ENCODE measurements at places on chromosomes 3 and 15.

- no peak for DNase-seq
Measured at GRCh38 chr3:177201700-177202397, 4.6 kb upstream of the TBL1XR1 start.

DNA sequence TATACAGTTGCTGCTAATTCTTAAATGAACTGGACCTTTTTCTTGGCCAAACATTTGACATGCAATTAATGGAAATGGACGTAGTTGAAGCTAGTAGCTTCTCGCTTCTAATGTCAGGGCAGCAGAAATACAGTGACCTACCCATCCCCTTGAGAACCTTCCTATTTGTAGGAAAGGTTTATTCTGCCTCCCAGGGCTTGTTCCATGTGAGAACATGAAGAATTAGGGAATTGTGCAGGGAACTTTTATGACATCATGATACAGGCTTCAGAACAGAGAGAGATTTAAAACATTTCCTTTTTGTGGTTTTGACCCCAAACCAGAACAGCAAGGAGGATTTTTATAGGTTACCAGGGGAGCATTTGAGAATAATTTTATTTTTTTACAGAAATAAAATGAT lies 406.6 kb upstream of the PPP2R3A start:
- no peak for DNase-seq

GRCh38 chr3:78794431-78794830 lies 973.4 kb downstream of the ROBO1 start:
- peak; percentile 34 for DNase-seq

- DNase-seq, result no peak
Measured at GRCh38 chr3:32709346-32709745, 24.4 kb downstream of the CNOT10 start.

DNA sequence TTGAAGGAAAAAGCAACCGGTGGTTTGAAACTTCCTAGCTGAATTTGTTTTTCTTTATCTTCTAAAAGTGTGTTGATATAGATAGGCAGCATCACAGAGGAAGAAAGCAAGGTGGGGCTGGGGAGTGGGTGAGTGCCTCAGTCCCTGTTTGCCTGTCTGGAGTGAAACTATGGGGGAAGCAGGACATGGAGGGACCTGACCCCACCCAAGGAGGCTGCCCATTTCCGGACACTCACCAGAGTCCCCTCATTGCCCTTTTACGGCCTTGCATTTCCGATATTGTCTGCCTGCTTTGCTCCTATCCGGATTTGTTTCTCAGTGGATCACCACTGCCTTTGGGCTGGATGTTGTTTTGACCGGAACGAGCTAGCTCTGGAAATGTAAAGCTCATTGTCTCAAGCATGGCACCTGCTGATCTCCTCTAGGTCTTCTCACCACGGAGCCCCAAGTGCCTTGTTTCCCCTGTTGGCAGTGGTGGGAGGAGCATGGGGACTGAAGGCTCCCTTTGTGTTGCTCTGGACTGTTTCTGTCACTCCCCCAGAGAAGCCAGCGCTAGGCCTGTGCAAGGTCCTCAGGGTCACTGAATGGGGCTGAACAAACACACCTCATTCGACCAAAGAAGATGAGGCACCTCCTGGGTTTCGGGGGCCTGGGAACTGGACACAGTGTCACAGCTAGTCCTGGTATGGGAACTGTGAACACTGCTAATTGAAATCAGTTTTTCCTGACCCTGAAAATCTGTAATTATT lies 7.0 kb downstream of the CLDN11 start:
- DNase-seq, result no peak

DNA sequence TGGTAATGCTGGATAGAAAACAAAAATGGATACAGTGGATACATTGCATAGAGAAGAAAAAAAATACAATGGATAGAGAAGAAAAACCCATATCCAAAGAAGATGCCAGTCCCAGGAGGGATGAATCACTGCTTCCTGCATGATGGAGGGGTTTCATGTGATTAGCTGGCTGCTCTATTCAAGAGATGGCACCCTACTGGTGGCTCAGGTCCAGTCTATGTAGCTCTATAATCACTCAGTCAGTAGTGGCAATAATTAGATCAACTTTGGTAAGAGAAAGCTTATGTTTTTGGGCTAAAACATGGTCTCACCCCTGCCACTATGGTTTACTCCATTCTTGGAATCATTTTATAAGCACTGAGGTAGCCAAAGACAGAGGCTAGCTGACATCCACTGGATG lies 33.7 kb upstream of the NOX5 start:
- peak; percentile 56 for DNase-seq

DNA sequence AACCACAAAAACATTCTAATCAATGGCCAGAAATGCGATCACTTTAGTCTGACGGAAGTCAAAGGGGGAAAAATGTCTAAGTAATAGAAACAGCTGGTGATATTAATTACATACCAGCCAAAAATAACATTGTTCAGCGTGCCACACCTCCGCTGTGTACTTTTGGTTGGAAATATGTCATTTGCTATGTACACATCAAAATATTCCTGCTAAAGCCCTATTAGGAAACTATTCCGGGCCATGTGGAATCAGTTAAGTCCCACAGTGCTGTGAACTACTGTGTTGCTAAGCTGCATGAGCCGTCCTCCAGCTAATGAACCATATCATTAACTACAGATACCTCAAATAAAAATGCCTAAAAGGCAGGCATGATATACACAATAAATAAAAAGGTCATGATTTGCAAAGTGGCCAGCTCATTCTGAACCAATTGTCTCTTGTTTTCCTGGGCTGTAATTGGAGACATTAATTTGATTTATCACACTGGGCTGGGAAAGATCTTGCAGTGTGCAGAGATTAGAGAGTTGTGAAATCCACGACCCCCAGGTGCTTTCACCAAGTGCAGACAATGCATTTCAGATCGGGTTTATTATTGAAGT lies 200.5 kb upstream of the LRTM1 start:
- DNase-seq, result peak; percentile 1

DNA sequence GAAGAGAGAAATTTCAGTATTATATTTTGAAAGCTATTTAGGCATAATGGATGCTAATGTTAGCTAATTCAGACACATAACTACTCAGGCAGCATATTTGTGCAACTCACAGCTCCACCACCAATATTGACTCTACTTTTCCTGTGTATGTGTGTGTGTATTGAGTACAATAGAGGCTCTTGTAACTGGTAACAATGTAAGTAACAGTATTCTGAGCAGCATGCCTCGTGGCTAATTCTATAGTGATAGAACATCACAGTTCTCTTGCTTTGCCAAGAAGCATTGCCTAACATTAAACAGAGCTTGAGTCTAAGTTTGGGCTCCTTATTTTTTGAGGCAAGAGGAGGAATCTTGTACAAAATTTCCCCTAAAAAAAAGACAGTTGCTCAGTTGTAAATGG lies 98.6 kb upstream of the ARHGEF26 start:
- no peak for DNase-seq

DNA sequence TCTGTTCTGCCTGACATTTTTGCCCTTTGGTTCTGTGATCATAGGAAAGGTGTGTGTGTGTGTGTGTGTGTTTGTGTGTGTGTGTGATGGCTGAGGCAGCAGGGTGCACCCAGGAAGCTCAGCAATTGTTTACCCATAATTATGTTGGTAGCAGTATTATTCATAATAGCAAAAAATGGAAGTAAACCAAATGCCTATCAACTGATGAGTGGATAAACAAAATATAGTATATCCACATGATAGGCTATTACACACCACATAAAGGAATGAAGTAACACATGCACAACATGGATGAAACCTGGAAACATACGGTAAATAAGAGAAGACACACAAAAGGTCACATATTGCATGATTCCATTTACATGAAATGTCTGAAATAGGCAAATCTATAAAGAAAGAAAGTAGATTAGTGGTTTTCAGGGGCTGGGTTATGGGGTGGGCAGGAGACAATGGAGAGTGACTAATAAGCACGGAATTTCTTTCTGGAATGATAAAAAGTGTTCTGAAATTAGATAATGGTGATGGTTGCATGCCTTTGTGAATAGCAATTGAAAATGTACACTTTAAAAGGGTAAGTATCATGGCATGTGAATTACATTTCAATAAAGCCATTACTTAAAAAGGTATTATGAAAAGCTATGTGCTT lies 167.2 kb downstream of the POLR2M start:
- no peak for DNase-seq

GRCh38 chr3:62586356-62586755 lies 213.0 kb upstream of the FEZF2 start:
- DNase-seq, result no peak

GRCh38 chr15:92621972-92622533 lies 33.5 kb downstream of the FAM174B start:
- DNase-seq, result no peak

- DNase-seq, result no peak
Measured at GRCh38 chr3:157313186-157313585, 123.5 kb upstream of the PTX3 start.

Measured in NCI-H2171 treated with DMSO at 0.1 percent for 48 hours (cell line).